ENCODE measurements at places on chromosomes 5 and 9. TPM values are rescaled to one million over a fixed set of nuclear protein-coding genes. Genes with fewer than 3 reads are reported as not detected.

GRCh38 chr5:113036826-113037225, 60.2 kb downstream of the DCP2 start:
- no peak for DNase-seq

GRCh38 chr5:29079771-29080170, 2041.4 kb upstream of the CDH9 start:
- no peak for DNase-seq

SCGB3A2 gene
- not detected for polyA plus RNA-seq

ACTBL2 gene
- polyA plus RNA-seq = not detected

DNA sequence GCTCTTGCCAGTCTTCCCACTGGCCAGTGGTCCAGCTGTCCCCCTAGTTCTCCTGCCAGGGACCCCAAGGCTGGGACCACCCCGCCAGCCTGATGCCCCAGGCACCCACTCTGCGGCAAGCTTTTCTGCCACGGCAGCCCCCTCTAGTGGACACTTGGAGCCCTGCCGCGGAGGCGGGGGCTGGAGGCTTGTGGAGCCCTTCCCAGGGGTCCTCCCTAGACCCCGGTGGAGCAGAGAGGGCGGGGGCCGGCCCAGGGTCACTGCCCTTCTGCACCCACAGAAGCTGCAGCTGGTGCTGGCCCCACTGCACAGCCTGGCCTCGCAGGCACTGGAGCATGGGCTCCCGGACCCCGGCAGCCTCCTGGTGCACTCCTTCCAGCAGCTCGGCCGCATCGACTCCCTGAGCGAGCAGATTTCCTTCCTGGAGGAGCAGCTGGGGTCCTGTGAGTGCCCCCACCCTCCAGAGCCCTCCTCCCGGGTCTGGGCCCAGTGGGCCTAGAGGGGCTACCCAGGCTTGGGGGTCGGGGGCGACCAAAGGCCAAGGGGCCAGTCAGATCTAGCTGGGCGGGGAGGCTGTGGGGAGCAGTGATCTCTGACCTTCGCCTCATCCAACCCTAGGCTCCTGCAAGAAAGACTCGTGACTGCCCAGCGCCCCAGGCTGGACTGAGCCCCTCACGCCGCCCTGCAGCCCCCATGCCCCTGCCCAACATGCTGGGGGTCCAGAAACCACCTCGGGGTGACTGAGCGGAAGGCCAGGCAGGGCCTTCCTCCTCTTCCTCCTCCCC, 9.1 kb downstream of the EGFL7 start:
- DNase-seq = no peak

- DNase-seq = no peak
Observed at GRCh38 chr9:135729480-135729879, 27.5 kb downstream of the KCNT1 start.

DNA sequence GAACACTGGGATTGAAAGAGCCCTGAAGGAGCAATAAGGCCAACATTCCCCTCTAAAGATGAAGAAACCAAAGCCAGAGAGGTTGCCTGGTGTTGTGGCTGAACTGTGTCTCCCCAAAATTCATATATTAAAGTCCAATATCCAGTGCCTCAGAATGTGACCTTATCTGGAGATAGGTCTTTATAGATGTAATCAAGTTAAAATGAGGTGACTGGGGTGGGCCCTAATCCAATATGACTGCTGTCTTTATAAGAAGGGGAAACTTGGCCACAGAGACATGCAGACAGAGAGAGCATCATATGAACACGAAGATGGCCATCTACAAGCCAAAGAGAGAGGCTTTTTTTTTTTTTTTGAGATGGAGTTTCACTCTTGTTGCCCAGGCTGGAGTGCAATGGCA, 66.9 kb upstream of the PLPP1 start:
- DNase-seq = no peak

HDHD3 gene
- 3.0 TPM for polyA plus RNA-seq

DNA sequence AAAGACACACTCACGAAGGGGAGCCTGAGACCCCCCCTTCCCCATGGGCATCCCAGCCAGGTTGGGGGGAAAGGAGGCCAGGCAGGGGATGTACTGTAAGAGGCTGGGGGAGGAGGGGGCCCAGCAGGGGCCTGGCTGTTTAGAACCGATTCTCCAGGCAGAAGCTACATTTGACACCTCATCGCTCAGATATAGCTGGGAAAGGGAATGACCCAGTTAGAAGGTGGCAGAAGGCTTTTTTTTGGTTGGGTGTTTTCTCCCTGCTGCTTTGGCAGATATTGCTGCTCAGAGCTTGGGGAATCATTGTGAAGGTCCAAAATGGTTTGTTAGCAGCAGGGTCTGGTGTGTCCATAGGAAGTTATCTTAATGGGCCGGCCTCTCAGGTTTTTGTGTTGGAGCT, 6.0 kb downstream of the CDX1 start:
- no peak for DNase-seq

PPP3R2 gene
- not detected for polyA plus RNA-seq

ACER2 gene
- 1.7 TPM for polyA plus RNA-seq

C5 gene
- polyA plus RNA-seq = 9.6 TPM

KIF27 gene
- 5.2 TPM for polyA plus RNA-seq

DNA sequence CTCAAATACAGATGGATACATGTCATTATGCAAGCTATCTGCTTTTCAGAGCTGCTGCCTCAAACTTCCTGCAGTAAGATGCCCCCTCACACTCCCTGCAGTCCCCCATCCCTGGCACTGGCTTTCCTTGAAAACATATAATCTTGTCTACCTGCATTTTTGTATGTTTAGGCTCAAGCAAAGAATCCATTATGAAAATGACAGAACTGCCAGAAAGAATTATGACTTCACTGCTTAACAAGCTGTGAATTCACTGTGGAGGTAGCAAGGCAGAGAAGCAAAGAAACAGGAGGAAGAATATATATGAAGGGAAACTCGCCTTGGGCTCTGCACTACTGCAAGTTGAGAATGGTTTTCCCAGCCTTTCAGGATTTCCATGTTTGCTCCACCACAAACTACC, 39.4 kb upstream of the PPP2R2B start:
- no peak for DNase-seq

ANKDD1B gene
- polyA plus RNA-seq = 1.2 TPM

ANKS6 gene
- polyA plus RNA-seq = 12.8 TPM

PTGS1 gene
- 6.1 TPM for polyA plus RNA-seq

DNA sequence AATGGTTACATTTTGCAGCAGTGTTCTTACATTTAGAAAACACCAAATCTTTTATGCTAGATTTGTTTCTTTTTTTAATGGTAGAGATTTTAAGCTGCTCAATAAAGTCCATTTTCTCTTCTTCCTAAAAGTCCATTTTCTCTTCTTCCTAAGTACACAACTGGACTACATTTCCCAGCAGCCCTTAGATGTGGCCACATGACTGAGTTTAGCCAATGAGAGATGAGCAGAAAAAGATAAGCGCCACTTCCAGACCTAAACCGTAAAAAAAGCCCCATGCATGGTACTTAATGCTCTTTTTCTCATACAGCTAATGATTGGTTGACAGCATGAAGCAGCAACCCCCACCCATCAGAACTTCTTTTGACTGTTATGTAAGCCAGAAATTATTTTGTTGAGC, 206.7 kb downstream of the FAM114A2 start:
- peak; percentile 28 for DNase-seq

SLC6A19 gene
- polyA plus RNA-seq = 0.17 TPM

DNA sequence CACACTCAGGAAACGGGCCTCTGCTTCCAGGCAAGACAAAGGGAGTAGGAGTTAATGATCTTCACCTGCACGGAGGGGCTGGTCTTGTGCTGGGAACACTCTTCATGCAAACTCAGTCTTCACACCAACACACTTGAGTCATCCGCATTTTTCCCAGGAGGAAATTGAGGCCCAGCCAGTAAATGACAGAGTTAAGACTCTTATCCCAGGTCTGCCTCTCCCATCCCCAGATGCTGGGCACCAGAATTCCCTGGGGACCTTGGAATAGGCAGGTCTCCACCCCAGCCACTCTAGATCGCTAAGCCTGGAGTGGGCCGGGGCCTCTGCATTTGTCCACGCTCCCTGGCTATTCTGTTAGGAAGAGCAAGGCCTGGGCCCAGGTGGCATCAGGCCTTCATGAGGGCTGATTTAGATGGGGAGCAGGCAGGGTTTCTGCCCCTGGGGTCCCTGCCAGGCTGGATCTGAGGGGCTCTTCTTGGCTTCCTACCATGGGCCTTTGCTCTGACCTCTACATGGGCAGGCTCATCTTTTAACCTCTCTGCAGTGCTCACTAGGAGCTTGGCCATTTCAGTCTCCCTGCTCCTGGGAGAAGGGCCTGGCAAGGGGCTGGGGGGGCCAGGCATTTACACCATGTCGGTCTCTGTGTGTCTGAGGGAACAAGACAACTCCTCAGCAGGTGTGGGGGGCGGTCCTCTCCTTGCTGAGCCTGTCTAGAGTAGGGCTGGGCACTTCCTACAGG, 77.3 kb downstream of the AMBP start:
- DNase-seq = no peak

DNA sequence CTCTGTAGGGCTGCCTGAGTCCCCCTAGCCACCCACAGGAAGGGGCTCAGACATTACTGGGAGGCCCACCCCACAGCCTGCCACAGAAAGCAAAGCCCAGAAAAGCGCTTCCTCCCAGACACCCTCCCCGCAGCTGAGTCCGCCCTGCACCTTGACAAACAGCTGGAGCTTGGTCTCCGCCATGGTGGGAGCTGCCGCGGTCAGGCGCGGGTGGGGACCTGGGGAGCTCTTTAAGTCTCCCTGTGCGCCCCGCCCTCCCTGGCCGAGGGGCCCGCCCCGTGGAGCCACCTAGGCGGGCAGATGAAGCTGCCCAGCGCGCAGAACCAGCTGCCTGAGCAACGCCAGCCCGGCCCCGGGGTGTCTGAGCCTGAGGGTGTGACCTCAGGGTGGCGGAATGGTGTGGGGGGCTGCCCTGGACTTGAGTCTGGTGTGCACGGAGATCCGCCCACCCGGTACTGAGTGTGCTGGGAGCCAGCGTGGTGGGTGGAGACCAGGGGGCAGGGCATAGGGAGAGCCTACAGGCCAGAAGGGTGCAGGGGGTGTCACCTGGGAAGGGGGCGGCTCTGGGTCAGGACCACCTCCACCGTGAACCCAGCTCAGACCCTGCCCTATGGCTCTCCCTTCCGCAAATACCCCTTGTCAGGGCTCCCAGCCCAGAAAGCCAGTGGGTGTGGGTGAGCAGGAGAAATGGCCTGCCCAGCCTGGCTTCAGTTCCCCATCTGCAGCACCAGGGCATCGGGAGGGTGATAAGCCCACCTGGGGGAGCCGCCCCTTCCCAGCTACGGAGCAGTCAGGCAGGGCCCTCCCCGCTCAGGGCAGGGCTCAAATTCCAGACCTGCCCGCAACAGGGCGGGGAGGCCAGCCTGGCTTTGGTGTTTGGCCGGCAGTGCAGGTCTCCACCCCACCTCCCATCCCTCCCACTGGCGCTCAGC, at the start of gene CLIC3:
TSS of gene CLIC3 (minus strand) at position 208 of the 932 bp plus-strand sequence. CDS start at position 183, 25 bp downstream.
- no peak for DNase-seq

DNA sequence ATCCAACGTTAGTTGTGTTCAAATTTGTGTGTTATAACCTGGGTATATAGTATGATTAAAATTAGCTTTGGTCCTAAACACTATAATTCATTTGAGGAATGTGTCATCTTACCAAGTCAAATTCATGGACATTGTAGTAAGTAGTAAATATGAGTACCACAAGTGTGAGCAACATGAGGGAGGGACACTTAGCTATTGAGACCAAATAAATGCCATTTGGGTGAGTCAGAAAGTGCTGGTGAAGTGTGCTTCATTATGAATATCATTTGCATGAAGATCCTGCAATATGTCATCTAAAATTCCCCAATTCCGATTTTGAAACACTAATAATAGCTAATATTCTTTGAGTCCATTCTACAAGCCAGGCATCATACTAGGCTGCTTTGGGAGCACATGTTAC, 336.7 kb upstream of the KIF2A start:
- no peak for DNase-seq

DNA sequence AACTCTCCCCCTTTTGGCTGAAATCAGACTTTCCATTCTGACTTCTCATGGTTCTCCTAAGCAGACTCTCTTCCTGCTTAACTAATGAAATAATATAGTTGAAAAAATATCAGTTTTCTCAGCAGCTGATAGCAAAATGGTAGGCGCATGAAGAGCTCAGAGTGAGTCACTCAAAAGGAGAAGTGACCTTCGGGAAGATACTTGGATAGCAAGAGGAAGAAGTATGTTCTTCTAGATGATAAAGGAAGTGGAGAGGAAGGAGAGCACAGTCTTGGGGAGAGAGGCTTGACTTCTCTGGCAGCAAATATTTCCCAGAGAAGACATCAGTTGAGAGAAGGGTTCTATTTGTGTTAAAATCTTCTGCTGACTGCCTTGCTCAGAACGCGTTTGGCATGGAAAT, 101.5 kb downstream of the TAF11L14 start:
- DNase-seq = no peak

SV2C gene
- 0.06 TPM for polyA plus RNA-seq

MARVELD2 gene
- polyA plus RNA-seq = 0.31 TPM

- DNase-seq = no peak
Observed at GRCh38 chr5:177997319-177997670, 1.3 kb upstream of the PROP1 start.

- no peak for DNase-seq
Observed at GRCh38 chr5:157271740-157272271, 5.9 kb downstream of the CYFIP2 start.

- no peak for DNase-seq
Observed at GRCh38 chr9:93155716-93156474, 21.8 kb upstream of the NINJ1 start.

DNA sequence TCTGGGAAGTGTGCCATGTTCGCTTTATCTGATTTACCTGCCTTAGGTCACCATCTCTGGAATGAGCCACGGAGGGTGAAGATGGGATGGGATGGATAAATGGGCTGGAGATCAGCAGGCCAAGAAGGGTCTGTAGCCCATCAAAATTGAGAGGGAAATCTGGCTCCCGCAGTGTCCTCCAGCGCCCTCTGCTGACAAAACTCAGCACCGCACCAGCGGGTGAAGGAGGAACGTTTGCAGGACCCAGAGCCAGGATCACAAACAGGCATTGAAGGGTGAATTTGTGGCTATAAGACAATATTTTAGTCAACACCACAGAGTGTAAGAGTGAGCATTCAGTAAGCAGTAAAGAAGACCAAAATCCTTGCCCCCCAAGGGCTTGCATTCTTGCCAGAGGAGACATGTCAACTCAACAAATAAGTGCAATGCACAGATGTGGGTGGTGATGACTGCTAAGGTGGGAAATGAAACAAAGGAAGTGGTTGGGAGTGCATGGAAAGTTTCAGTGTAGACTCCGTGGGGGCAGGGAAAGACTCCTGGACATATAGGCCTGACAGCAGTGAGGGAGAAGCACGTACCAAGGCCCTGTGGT, 124.4 kb downstream of the TENT4A start:
- no peak for DNase-seq

DOCK8 gene
- polyA plus RNA-seq = 5.4 TPM

CTXN3 gene
- polyA plus RNA-seq = 0.80 TPM

- DNase-seq = no peak
Observed at GRCh38 chr9:27924502-27924901, 351.2 kb upstream of the C9orf72 start.

GRCh38 chr9:131276094-131276888, at the start of gene FAM78A:
FAM78A (minus strand) TSS chr9:131276510; CDS start chr9:131276179, 331 bp downstream.
- peak; percentile 68 for DNase-seq
